ENCODE measurements at places on chromosomes 2 and 18.

DNA sequence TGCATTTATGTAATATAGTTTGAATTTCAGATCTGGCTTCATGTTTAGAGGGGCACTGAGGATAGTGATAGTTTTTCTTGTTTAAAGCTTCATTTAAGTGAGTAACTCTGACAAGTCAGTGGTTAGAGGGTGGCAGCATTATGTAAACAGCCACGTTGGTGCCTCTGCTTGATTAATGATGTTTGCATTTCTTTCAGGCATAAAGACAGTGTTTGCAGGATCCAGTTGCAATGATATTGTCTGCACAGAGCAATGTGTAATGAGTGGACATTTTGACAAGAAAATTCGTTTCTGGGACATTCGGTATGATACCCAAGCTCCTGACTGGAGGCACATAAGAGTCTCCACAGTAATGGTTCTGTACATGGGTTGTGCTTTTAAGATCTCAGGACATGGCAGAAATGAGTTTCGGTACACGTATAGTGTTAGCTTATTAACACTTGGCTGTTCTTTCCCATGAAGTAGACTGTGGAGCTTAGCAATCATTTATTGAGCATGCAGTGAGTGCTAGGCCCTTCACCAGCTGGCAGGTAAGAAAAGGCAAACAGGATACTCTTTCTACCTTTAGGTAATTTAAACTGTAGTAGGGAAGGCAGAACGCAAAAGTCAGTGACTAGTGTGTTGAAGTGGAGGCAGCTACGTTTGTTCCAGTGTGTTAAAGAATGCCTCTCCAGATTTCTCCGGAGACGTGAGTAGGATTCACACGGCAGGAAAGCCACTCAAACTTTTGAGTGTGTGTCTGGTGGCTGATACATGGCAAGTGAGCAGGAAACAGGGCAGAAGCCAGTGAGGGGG, 17.4 kb upstream of the SAG start:
- DNase-seq, result no peak

GRCh38 chr2:60268661-60269060, 284.8 kb downstream of the BCL11A start:
- no peak for DNase-seq

DNA sequence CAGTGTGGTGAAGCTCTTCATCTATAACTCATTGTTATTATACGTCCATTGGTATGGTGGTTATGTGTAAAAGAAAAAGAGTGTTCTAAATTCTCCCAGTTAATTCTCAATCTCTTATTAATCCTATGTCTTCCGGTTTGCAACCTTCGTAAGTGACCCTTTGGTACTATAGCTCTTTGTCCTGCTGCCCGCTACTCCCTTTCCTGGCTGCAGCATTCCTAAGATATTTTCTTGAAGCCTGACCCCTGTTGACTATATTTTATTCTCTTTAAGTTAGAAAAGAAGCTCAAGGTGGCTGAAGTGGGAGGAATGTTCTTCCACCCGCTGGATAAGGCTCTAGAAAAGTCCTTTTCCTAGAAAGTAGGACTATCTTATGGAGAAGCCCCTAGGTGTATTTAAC, 684.8 kb downstream of the SOCS6 start:
- no peak for DNase-seq

DNA sequence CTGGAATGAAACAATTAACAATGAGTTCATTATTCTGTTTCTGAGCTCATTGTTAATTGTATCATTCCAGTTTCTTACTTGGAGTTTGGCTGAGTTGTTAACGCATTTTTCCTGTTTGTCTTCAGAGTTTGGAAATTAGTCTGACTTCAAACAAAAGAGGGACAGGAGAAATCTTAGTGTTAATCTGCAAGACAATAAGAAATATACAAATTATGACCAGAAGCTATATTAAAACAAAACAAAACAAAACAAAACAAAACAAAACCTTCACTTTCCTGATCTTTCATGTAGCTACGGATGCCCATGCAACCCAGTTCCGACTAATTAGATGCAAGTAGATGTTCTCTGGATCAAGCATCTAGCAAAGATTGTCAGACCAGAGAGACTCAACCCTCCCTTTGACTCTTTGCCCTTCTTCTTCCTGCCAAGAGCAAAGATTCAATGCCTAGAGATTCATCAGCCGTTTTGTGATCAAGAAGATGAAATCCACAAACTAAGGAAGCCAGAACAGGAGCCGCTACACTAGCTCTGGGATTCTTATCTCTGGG, 686.2 kb upstream of the FSHR start:
- no peak for DNase-seq

DNA sequence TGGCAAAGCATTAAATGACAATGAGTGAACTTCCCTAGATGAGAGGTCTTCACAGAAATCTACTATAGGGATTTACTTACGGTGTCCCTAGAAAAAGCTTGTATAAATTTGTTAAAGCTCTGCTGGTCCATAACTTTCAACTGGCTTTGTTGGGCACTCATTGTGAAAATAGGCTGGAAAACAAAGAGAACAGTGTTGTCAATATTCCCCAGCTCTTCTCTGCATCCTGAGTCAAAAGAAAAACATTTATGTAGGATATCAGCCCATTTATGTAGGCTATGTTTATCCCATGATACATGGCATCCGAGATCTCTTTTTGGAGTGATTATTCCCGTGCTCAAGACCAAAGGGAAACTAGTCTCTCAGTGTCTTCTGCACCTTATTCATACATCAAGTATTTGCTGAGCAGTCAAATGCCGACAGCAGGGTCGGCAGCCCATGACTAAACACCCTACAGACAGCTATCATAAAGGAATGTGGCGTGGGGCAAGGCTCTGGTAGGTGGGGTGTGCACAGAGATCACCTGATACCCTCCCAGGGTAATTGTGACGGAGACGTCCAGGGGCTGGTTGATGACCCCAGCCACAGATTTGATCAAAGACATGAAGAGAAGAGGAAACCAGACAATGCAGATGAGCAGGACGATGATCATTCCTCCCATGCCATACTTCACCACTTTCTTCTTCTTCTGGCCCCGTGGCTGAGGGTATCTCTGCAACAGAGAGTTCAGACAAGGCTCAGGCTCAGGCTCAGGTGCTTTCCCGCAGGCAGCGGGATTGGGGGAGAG, 155.9 kb downstream of the NAPG start:
- DNase-seq, result no peak

- DNase-seq, result no peak
Measured at GRCh38 chr2:107001062-107001461, 115.1 kb upstream of the ST6GAL2 start.

GRCh38 chr2:233369897-233370685, 15.8 kb downstream of the DGKD start:
- DNase-seq, result no peak
